CMK (cell line): ENCODE measurements at places on chromosomes 1 and 21.

DNA sequence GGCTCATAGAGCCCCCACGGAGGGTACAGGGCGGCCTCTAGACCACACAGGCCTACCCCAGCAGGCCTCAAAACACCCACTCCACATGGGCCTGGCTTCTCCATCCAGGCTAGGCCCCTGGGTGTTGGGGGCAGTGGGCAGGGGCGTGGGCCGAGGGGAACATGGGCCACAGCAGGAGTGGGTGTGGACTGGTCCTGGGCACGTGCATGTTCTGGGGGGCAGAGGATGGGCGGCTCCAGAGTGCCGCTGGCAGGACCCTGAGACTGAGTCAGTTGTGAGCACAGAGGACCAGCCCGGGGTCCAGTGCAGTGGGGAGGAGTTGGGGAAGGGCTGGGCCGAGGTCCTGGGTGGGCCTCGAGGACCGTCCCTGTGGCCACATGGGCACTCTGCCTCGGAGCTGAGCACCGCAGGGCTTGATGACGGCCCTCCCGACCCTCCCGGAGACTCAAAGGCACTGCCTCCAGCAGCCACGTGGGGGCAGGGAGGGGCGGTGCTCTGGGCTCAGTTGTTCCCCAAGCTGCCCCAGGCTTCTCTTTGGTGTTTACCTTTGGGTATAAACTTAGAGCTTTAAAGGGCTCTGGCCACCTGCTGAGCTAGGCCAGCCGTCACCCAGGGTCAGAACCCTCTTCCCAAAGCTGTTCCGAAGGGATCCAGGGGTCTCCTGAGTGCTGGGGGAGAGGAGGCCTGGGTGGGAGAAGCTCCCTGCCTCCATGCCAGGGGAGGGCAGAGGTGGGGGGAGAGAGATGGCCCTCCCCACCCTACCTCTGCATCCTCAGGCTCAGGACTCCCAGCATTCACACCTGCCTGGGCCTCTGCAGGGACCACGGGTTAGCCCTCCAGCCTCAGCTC, 79.9 kb downstream of the MORN1 start:
- DNase-seq: no peak

DNA sequence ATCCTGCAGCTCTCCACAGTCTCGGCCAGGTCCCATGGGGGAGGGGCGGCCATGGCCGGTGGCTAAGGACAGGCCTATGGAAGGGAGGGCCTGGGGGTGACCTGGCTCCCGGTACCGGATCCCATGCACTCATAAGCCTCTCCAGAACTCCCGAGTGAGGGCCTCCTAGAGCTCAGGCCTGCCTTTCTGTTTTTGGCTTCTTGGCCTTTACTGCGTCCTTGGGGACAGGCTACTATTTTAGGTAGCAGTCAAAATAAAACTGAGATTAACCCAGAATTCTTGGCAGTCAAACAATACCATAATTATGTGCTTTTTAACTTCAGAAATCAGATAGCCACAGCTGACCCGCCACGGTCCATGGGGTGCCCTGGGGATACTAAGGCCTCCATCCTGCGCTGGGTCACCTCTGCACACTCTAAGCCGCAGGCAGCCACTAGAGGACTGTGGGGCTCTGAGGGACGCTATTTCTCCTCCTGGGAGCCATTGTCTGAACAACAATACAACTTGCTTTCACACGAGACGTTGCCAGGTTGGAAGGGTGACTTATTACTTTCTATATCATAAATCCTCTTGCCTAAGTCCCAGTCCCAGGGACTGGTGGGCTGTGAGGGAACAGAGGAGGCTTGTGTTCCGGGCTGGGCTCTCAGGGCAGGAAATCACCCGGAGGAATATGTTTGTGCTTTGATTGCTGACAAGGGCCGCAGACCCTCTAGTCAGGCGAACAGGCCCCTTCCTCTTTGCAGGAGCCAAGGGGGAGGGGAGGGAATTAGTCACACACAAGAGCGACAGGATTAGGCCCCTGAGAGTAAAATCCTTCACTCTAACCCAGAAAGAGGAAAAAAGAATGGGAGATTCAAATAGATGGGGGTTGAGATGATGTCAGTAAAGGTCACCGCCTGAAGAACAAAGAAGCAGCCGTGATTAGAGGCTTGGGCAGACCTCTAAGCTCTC, 40.7 kb upstream of the BCAR3 start:
- DNase-seq: no peak

DNA sequence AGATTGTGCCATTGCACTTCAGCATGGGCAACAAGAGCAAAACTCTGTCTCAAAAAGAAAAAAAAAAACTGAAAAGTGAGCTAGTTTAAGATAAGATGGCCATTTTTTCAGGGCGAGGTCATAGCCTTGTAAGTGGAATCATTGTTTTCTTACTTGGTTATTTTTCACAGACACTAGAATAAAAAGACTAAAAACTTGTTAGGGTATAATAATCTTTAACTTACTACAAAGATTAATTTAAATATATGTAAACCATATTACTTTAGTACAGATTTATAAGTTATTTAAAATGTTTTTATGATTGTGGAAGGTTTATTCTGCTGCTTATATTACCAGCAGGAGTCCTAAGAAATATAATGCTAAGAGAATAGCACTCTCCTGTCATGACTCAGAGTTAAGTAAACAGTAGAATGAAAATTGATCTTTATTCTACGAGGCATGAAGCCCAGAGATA, 23.5 kb downstream of the ANGPTL1 start:
- DNase-seq: no peak

GRCh38 chr1:169563650-169564049, 22.6 kb downstream of the F5 start:
- DNase-seq: no peak
